ENCODE measurements at places on chromosomes 4 and X.

GRCh38 chr4:101306764-101307615, 40.3 kb downstream of the PPP3CA start:
- no peak for DNase-seq

DNA sequence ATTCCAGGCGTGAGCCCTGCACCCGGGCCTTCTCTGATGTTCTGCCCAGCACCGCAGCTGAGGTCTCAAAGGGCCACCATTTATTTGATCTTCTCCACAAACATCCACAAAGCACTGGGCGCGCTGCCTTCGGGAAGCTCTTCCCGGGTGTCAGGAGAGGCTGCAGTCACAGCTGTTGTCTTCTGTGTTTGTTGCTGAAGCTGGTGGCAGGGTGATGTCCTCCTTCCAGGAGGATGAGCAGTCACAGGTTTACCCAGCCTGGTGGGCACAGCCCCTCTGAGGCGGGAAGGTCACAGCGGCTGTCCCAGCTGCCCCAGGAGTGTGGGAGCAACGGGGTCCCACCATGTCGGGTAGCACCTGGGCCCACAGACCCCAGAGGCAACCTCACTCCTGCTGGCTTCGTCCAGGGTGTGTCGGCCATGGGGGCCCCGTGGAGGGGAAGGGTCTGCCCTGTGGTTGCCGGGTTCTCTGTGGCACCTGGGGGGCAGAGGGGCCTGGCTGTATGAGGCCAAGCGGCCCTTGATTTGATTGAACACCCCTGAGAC, 27.6 kb downstream of the FGFRL1 start:
- DNase-seq, result no peak

DNA sequence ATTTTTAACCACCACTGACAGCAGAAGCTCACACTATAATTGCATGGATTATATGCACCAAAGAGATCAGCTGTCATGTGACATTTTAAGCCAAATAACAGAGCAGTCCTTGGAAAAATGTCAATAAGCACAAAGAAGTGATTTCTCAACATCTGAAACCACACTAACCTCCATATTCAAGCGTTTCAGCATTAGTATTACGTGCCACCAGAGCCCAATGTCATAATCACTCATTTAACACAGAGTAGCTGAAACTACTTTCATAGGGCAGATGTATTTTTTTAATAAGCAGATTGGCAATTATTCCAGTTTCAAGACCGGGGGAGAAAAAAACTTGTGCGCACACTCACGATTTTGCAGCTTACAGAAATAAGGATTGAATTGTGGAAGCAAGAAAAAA, 76.6 kb downstream of the SH3KBP1 start:
- DNase-seq, result no peak

GRCh38 chr4:168679819-168680218, 183.0 kb downstream of the PALLD start:
- no peak for DNase-seq

GRCh38 chrX:29542152-29542551, 673.2 kb upstream of the MAGEB2 start:
- DNase-seq, result no peak

- DNase-seq, result no peak
Measured at GRCh38 chr4:78652282-78652876, 100.8 kb downstream of the ANXA3 start.

GRCh38 chrX:362937-363620, 23.6 kb downstream of the PPP2R3B start:
- DNase-seq, result no peak

- DNase-seq, result no peak
Measured at GRCh38 chrX:132022198-132022966, 720 bp upstream of the STK26 start.

- no peak for DNase-seq
Measured at GRCh38 chr4:56757261-56757746, 64.2 kb downstream of the SPINK2 start.

- no peak for DNase-seq
Measured at GRCh38 chr4:107801766-107802211, 22.9 kb upstream of the SGMS2 start.

DNA sequence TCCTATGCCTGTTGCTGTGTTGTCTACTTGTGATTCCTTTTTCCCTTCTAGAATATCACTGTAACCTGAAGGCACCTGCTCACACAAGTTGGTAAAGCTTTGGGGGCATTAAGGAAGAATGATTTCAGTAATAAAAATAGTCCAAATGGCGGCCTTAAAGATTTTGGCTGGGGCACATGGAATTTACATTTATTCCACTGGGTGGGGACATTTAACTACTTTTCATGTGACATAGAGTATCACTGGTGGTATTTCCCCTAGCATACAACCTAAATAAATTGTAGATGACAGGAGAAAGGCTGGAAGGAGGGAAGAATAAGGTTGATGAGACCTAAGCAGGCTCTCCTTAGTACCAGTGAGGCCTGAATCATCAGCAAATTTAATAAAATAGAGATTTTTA, 121.8 kb upstream of the EDA2R start:
- no peak for DNase-seq

GRCh38 chr4:180422989-180423711, 1820.1 kb upstream of the TENM3 start:
- DNase-seq, result no peak

GRCh38 chr4:87521757-87522374, 7.3 kb downstream of the SPARCL1 start:
- no peak for DNase-seq

DNA sequence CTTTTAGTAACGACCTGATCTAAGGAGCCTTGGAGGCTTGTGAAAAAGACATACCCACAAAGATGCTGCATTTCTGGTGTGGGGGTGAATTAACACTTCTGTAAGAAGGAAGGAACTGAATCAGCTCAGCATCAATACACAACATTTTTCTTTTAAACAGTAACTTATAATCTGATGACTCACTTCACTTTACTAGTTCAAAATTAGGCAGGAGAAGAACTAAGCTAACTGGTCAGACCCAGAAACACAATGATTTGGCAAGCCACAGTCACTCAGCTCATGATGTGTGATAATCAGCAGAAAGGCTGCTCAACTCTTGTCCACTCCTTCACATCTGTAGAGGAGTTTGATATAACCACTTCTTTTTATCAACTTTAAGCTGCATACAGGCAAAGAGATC, 4.6 kb downstream of the MMAA start:
- no peak for DNase-seq

DNA sequence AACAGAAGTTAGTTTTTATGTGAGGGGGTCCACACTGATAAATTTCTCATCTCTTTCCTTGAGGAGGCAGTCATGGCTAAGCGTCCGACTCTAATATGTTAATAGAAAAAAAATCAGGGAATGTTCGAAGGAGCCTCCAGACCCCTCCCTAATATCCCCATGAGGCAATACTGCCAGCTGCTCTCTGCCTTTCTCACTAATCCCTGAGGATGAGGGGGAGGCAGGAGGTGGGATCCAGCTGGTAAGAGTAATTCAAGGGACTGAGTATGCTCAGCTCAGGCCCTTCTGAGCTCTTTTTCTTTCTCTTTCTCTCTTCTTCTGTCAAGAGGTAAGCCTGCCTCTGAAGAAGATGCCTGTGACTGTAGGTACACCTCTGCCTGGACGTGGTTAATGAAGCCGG, 51.7 kb downstream of the PIR start:
- DNase-seq, result no peak

GRCh38 chrX:149517308-149517707, 12.2 kb upstream of the IDS start:
- no peak for DNase-seq

GRCh38 chr4:24102621-24103020, 212.8 kb upstream of the PPARGC1A start:
- DNase-seq, result no peak

DNA sequence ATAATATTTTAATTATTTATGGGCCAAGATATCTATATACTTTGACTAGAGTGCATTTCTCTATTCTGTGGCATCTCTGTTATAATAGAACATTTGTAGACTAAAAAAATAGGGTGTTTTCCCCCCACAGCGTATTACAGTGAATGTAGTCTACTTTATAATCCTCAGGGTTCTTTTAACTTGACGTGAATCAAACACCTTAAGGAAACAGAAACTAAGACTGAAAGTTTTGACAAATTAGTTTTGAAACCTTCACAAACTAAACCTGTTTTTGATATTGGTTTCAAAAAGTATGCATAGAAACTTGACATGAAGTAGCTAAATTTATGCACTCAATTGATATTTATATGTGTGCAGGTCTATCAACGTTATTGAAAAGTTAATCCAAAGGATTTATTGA, 1963.1 kb upstream of the TENM3 start:
- DNase-seq, result no peak

DNA sequence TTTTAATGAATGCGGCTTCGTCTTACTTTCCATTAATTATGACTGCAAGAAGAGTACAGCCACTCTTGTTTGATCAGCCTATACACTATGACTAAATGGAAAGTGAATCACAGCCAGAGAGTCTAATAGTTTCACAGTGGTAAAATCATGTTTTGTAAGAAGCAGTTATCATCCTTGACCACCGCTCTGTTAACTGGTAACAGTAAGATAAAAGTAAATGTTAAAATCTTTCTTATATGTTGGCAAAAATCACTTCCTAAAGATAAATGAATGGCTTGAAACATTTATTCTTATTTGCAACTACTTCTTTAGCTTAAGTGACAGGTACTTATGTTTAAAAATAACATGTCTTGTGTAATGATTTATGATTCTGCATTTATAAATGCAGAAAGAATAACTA, 13.2 kb downstream of the GALNT7 start:
- no peak for DNase-seq

DNA sequence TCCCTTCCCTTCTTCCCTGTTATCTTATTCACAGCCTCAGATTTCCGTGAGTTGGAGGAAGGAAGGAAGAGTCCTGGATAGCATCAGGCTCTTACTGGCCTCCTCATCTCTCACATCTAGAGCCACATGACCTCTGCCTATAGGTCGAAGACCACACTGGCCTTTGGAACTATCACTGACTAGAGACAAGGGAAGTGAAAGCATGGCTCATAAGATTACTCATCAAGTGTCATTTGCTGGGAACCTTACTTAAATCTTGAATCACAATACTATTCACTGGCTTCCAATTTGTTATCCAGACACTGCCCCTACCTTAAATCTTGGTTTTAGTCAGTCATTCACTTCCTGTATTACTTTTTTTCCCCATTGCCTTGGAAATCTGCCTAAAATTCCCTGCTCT, 61.6 kb upstream of the MTMR8 start:
- no peak for DNase-seq

- DNase-seq, result no peak
Measured at GRCh38 chrX:45868425-45868824, 667.7 kb upstream of the DIPK2B start.

DNA sequence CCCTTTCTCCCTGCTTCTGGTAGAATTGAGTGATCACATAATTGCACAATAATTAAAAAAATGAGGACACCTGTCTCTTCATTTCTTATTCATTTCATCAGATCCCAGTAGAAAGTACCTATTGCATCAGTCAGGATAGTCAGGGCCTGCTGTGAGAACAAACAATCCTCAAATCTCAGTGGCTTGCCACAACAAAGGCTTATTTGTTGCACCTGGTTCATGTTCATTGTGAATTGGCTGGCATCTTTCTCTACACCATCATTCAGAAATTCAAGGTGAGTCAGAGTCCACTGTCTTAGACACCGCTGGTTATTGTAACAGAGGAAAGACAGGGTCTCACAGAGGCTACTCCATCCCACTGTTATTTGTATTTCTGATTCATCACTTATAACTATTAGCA, 409.8 kb downstream of the STIM2 start:
- no peak for DNase-seq

DNA sequence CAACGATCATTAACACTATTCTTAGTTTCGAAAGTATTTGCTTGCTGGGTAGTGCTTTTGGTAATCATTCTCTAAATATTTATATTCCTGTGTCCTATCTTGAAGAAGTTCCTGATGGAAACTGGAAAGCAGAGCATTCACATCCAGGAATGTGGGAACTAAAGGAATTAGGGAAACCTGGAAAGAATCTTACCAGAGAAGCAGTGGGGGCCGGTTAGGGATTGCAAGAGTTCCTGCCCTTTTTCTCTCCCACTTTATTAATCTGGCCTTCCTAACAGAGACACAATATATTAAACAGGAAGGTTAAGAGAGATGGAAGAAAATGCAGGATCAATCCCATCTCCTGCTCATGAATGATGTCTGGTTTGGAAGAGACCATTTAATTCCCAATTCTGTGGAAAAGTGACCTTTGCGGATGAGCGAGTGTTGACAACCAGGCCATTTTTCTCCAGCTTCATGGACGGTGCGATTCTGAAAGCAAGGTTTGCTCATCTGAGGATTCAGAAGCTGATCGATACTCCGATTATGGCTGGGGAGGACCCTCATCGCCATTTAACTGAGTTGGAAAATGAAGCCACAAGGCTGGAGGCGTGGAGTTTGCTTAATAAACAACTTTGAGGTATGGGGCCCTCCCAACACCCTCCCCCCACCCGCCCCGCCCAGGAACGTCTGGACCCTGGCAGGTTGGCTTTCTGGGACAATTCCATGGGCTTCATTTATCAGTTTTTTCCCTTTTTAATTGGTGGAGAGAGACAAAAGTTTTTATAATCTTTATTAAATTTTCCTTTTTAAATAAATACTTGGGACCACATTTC, 52.3 kb downstream of the C4orf51 start:
- no peak for DNase-seq

DNA sequence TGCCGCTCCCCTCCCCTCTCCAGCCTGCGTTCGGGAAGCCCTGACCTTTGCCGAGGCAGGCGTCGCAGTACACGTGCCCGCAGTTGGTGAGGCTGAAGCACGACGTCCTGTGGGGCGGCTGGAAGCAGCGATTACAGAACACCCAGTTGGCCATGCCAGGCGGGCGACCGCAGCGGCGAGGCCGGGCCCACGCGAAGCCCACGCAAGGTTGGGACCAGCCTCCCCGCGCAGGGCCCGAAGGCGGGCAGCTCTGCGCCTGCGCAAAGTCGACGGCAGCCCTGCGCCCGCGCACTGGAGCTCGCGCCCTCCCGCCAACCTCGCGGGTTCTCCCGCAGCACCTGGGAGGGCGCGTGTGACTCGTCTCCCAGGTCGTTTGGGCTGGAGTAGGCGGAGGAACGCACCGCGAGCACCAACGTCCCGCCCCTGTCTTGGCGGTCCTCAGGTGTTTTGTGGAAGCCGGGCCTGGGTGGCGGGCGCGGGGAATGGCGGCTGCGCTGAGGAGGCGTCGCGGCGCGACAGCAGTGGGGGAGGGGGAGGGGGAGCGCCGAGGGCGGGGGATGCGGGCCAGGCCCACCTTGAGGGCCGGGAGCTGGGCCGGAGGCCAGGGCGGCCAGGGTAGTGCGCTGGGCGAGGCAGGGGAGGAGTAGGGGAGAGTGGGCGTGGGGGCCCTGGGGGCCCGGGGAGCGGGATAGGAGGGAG, at the start of gene RNF212:
Gene RNF212 (minus strand): TSS at position 254 of the 699 bp plus-strand sequence. CDS start 100 bp downstream, at position 154.
- no peak for DNase-seq

- DNase-seq, result no peak
Measured at GRCh38 chrX:49237060-49237459, 1.8 kb downstream of the CCDC22 start.

Data from left hindlimb (tissue), 1 donor.